ENCODE measurements at places on chromosomes 4 and X.

GRCh38 chr4:86670756-86671155 lies 76.6 kb downstream of the PTPN13 start:
- no peak for DNase-seq

GRCh38 chr4:78772526-78773091 lies 3.5 kb upstream of the BMP2K start:
- DNase-seq, result no peak

GRCh38 chr4:41214136-41214824 lies at the start of gene APBB2:
APBB2 (minus strand) TSS chr4:41214542; CDS start chr4:41033254, 181,288 bp downstream.
- DNase-seq, result peak; percentile 29

DNA sequence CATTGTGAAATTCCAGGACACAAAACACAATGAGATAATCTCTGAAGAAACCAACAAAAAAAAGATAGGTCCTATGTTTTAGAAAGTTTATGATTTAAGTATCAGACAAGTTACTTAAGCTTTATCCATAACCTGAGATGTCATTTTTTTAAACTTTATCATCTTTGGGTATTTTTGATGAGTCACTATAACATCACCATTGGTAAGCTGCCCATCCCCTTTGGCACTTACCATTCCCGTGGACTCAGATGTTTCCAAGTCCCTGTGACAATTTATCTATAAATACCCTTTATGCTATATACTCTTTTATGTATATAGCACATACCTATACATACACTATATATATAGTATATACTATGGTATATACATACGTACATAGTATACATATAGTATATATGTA lies 198.9 kb upstream of the GEMIN8 start:
- DNase-seq, result no peak

GRCh38 chrX:47232803-47233332 lies at the start of gene USP11:
USP11 (plus strand) TSS chrX:47233009; CDS start chrX:47233044, 35 bp downstream.
- DNase-seq, result peak; percentile 78

DNA sequence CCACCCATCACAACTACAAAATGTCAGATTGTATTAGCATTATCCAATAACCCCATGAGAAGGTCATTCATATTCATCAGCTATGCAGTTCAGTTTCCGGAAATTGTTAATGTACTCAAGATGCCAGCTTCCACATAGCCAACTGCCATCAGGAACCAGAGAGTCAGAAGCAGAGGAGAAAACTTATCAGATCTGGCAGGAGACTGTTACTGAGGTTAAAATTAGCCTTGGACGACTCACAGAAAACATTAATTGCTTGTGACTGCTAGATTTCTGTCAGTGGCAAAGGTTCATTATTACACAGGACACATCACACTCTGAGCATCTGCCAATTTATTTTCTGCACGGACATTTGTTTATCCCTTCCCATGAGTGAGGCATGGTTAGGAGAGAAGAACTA lies 352.8 kb downstream of the DHRSX start:
- no peak for DNase-seq

DNA sequence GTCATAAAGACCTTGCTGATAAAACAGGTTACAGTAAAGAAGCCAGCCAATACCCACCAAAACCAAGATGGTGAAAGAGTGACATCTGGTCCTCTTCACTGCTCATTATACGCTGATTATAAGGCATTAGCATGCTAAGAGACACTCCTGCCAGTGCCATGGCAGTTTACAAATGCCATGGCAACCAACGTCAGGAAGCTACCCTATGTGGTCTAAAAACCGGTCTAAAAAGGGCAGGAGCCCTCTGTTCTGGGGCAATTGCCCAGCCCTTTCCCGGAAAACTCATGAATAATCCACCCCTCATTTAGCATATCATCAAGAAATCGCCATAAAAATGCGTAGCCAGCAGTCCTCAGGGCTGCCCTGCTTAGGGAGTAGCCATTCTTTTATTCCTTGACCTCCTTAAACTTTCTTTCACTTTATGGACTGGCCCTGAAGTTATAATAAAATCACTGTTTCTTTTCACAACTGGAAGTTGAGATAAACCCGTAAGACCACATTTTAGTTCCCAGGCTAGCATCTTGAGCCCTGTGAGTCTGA lies 260.5 kb upstream of the FAT1 start:
- DNase-seq, result no peak

DNA sequence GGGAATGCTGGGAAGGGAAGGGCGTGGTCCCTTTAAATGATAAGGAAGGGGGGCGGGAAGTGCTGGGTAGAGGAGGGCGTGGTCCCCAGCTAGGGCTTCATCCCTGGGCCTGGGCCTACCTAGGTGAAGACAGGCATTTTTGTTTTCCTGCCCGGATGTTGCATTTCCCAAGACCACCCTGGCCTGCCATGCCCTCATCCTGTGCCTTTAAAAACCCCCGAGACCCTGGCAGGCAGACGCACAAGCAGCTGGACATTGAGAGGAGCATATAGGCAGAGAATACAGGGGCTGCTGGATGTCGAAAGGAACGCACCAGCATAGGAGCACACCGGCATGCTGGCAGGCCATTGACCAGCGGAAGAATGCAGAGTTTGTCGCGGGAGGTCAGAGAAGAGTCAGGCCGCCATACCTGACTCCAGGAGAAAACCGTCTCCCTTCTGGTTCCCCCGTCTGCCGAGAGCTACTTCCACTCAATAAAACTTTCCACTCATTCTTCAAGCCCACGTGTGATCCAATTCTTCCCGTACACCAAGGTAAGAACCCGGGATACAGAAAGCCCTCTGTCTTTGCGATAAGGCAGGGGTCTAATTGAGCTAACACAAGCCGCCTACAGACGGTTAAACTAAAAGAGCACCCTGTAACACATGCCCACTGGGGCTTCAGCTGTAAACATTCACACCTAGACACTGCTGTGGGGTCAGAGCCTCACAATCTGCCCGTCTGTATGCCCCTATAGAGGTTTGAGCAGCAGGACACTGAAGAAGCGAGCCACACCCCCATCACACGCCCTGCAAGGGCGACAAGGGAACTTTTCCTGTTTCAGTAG lies 2.9 kb upstream of the AGA start:
- DNase-seq, result no peak

DNA sequence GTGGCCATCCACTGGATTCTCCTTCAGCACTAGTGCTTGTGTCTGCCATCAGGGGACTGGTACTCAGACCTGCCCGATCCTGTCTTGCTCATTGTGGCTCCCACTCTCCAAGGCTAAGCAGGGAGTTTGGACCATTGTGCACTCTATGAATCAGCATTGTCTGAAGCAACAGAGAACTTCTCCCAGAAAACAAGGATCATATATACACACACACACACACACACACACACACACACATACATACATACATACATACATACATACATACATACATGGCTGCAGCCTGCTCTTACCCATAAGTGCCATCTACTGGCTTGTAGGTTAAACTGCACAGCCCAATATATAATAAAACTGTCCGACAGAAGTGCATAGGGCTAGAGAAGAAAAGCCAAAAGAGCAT lies 345.3 kb upstream of the LCORL start:
- DNase-seq, result no peak

GRCh38 chr4:138859254-138859653 lies 156.3 kb upstream of the NOCT start:
- DNase-seq, result no peak

DNA sequence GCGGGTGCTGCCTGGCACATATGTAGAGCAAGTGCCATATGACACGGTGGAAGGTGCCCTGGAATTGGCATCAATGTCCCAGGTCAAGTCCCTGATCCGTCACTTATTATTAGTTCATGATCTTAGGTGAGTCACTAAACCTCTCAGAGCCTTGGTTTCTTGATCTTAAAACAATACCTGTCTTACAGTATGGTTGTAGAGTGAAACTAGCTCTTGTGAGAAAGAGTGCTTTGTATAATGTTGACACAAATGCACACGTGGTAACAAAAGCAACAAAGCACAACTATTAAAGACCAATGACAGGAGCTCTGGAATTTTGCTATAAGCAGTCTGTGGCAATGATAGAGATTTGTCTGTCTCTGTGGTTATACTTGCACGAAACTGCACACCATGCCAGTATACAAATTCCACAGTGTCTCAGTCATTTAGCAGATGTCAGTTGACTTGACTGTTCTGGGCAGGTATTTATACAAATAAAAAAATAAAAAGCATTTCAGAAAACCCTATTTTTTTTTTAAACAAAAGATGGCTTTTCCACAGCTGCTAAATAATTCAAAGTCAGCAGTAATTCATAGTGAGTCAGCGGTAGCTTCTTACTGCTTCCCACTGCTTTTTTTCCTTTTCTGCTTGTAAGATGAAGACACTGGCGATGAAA lies 19.7 kb upstream of the ACSL1 start:
- no peak for DNase-seq

GRCh38 chrX:30680618-30681017 lies 27.4 kb downstream of the GK start:
- no peak for DNase-seq

GRCh38 chr4:83782591-83782990 lies 246.7 kb downstream of the GPAT3 start:
- DNase-seq, result no peak

DNA sequence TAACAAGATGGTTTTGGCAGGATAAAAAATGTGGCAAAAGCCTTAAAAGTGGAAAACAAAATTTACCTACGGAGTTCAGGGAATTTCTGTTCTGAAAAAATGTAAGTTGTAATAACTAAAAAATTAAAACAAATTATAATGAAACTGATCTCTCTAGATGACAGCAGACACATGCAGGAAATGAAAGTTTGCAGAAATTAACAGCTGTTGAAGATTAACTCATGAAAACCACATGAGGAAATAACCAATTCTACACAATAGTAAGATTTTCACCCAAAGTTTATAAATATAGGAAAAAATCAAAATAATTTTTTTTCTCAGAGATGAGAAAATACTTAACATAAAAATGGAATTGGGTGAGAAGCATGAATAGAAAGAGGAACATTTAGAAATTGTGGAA lies 47.5 kb upstream of the UGT2B15 start:
- DNase-seq, result no peak

DNA sequence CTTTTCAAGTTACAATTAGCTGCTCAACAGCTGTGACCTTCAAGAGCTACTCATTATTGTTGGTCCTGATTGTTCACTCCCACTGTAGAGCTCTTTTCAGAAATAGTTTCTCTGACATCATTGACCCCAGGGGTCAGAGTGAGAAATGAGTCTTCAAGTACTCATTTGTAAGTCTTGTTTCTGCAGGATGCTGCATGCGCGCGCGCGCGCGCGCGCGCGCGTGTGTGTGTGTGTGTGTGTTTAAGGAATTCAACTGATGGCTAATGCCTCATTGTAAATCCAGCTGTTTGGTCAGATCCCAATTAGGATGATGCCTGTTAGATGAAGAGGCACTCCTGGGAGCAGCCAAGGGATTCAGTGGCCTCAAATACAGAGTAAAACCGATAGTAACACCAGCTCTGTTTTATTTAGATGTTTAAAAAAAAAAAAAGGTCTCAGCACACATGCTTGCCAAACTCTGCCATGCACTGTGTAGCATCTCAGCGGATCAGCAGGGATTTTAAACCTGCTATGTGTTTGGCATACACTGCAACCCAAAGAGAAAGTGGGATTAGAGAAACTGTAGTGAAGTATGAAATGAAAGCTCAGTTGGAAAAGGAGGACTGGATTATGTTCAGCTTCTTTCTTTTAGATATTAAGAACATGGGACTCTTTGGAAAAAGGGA lies 332.3 kb downstream of the ADGRL3 start:
- DNase-seq, result no peak

DNA sequence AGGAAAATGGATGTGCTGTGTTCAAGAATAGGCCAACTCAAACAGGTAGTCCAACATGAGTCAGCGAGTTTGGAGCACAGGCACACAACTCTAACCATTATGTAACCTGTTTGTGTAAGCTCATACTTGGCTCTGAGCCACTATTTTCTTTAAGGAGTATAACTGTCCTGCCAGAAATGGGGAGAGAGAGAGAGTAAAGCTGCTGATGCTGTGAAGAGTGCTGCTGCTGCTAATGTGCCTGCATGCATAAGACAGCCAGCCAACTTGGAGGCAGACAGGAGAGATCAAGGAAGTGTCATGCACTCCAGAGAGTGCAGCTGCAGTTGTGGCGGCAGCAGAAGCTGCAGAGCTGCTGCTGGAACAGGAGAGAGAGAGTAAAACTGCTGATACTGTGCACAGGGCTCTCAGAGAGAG lies 11.7 kb upstream of the STATH start:
- DNase-seq, result no peak

DNA sequence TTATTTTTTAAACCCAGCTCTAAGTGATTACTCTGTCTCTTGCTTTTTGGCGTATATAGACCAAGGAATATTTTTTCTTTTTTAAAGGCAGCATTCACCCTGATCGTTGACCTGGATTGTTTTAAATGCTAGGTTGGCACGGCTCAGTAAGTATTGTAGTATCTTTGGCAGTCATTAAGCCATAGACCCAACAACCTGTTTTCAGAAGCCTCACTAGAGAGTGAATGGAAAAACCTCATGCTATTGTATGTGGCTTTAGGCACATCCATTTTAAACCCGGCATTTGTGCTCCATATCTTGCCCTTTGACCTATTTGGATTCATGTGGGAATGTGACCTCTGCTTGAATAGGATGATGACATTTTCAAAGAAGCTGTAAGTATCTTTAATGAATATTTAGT lies 183.9 kb downstream of the SNCA start:
- no peak for DNase-seq

DNA sequence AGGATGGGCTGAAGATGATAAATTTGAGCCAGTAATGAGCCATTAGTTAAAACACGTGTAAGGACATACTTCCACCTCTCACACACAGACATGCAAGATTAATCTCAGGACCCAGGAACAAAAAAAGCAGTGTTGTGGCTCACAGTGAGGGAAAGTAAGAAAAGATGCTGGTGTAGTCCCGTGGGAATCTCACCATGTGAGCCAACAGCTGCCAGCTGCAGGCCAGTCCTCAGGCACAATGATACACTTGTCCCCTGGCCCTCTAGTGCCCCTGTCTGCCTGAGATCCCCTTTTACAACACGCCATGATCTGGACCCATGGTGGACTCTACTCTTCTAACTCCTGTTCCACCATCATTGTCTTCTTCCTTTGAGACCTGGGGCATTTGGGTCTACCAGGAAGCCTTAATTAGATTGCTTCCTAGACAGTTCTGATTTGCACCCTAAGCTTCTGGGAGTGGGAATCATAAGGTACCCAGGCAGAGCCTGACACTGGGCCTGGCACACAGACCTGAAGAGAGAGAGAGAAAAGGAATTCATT lies 194.7 kb downstream of the STIM2 start:
- DNase-seq, result no peak

DNA sequence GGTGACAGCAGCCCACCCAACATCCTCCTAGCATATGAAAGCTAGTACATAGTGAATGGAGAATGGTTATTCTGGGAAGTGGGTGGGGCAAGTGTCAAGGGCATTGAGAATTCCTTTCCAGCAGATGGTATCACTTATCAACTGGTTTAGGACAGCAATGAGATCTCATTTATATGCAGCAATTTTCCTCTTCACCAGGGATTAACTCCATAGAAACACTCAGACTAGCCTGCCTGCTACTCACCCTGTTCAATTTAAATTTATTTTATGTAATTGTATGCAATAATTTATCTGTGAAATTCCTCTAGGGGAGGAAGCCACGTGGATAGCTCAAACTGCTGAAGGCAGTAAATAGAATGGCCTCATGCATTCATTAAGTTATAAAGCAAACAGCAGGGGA lies 101.6 kb upstream of the MID1IP1 start:
- no peak for DNase-seq

GRCh38 chrX:24760363-24761000 lies 66.8 kb downstream of the POLA1 start:
- DNase-seq, result no peak

Measured in CD4-positive, alpha-beta T cell treated with Interleukin-1 beta for 1 hour (primary cell).